Osteoblast (primary cell): ENCODE measurements at places on chromosomes 11 and 22. TPM values are rescaled to one million over a fixed set of nuclear protein-coding genes. Genes with fewer than 3 reads are reported as not detected.

Gene SAA4
- total RNA-seq = not detected in 2 replicates

Gene ALDH3B1
- 59.5 and 63.0 TPM in 2 replicates for total RNA-seq

Gene KRTAP5-6
- not detected in 2 replicates for total RNA-seq

Gene CRACR2B
- total RNA-seq = 0.59 and 0.72 TPM in 2 replicates

Gene ARRB1
- total RNA-seq = 14.5 and 19.4 TPM in 2 replicates
